ENCODE measurements at places on chromosomes 2 and 18.

DNA sequence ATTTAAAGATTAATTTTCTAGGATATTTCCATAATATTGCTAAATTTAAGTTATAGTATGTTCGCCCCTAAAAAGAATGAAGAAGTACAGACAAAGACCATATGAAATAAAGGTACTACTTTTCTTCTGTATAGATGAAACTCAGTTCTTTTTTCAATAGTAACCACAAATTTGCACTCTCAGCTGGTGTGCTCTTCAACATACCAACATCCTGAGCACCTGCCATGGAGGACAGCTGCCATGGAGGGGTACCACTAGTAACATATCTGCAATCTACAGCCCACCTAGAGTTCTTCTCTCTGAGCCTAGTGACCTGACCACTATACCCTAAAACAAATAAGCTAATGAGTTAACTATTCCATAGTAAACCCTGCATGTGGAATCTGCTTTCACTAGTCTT is 36.8 kb upstream of the ERCC3 start:
- DNase-seq = no peak

- DNase-seq = no peak
These were observed 37.6 kb downstream of the ZNF516 start for GRCh38 chr18:76457475-76457874.

- DNase-seq = no peak
These were observed 8.2 kb downstream of the SMARCAL1 start for GRCh38 chr2:216420367-216421101.

DNA sequence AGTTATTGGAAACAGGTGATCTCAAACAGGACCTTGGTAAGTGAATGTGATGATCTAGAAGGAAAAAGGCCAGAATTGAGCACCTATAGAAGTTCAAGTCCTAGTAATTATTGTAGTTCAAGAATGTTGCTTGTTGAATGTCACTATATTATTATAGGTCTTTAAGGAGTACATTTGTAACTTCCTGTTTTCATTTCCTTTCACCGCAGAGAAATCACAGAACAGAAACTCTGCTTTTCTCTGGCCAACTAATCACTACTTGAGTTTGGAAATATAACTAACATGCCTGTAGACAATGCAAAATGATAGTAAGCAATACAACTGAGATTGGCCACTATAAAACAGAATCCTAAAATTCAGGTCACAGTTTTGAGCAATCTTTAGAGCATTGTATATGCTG is 61.8 kb upstream of the EFEMP1 start:
- no peak for DNase-seq

GRCh38 chr18:37663446-37663845 is 97.8 kb upstream of the CELF4 start:
- DNase-seq = no peak

DNA sequence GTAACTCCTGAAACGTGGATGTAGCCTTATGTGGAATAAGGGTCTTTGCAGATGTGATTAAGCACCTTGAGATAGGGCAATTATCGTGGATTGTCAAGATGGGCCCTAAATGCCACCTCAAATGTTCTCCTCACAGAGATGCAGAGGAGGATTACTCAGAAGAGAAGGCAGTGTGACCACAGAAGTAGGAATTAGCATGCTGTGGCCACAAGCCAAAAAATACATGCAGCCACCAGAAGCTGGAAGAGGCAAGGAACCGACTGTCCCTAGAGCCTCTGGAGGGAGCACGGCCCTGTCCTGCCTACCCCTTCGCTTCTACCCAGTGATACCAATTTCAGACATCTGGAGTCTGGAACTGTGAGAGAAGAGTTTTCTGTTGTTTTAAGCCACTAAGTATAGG is 47.3 kb upstream of the MGAT5 start:
- DNase-seq = peak; percentile 42

DNA sequence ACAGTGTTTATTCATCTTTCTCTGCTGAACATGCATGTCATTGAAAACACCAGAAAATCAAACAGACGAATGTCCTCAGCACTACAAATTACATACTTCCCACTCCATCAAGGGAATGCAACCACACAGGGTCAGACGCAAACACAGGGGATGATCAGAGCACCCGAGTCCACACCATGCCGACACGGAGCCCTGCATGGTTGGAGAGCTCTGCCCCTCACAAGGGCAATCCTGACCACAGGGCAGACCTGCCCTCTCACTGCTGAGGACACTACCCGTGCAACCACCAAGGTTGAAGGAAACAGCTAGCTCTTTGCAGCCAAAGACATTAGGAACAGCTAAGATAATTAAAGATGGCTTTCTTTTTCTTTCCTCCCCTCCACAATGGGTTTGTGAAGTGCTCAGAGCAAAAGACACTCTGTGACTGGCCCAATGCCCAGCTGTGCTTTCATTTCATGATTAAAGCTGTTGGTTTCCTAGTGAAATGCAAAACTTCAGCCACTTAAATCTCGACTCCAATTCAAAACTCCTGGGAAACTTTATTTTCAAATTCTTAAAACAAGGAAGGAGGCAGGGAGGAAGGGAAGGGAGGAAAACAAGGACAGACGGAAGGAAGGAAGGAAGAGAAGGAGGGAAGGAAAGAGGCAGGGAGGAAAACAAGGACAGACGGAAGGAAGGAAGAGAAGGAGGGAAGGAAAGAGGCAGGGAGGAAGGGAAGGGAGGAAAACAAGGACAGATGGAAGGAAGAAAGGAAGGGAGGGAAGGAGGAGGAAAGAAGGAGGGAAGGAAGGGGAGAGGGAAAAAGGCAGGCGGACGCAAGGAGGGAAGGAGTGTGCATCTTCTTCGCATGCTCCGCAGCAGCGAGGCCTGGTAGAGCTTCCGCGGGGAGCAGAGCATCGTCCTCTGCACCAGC is 65.8 kb downstream of the NDUFA10 start:
- no peak for DNase-seq

GRCh38 chr2:223199531-223200515 is 147.8 kb downstream of the KCNE4 start:
- DNase-seq = no peak

- no peak for DNase-seq
These were observed 138.2 kb upstream of the NRP2 start for GRCh38 chr2:205543937-205544702.

DNA sequence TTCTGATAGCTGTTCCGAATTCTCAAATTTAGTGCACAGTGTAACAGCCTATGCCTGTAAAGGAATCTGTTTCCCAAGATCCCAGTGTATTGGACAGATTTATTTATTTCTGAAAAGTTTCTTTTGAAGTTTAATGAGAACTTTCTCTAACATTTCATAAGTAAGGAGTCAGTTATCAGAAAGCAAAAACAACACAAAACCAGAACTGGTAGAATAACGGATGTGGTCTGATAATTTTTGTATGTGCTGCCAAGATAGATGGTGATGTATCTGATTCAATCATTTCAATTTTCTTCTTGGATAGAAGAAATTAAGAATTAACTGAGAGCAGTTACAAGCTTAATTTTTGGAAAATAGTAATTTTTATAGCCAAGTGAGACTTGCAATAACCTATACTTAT is 374.3 kb downstream of the SOCS6 start:
- no peak for DNase-seq

DNA sequence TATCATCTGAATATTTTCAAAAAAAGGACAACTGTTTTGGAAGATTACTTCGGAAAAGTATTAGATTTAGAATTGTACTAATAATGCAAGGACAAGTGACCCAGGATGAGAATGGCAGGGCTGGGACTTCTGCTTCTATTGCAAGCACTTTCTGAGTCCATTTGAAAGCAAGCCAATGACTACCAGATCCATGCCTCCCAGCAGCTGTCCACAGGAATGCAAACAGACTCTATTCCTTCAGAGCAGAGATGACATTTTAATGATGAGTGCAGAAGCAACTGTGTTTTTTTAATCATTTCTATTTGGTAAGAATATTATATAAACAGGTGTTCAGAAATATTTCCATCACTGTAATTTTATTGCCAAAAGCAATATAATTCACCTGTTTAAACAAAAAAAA is 456.7 kb downstream of the SOX11 start:
- DNase-seq = no peak

DNA sequence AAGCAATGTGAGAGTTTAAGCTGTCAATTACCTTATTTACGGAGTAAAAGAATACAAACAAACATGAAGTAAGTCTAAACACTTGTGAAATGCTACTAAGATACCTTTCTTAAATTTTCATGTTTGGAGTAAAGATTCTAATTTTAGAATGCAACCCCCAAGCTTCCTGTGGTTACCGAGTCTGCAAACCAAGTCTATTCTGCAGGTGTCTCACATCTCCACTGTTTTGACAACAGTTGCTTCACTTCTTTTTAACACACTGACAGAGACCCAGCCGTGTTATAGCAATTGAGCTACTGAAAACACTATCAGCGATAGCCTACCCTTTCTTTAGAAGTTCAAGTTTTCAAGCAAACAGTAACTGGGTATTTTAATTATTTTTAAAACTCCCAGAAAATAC is 608.3 kb downstream of the ERBB4 start:
- DNase-seq = no peak

DNA sequence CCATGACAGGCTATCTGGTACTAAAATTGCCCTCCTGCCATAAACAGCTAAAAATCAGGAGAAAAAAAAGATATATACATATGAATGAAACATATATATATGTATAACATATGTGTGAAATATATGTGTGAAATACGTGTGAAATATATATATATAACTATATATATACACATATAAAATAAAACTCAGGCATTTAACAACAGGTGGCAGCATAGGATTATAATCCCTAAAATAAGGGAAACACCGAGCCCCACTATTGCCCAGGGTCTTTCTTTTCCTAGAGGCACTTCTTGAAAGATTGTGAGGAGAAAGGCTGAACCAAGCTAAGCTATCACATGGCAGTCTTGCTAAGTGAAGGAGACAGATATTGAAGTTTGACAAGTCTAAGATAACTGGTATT is 65.9 kb upstream of the CYTIP start:
- DNase-seq = no peak

GRCh38 chr2:33292981-33293595 is 183.4 kb upstream of the RASGRP3 start:
- no peak for DNase-seq

DNA sequence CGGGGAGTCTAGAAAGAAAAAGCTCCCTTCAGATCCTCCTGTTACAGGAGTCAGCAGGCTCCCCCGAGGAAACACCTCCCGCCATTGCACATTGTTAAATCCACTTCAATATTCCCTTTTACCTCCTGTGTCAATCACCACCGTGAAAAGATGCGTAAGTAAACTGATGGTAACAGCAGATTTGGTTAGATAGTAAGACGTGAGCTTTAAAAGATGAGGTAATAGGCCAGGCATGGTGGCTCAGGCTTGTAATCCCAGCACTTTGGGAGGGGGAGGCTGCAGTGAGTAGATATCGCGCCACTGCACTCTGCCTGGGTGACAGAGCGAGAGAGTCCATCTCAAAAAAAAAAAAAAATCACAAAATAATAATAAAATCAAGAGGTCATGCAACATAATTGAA is 15.2 kb upstream of the NCL start:
- DNase-seq = no peak

GRCh38 chr2:173658946-173659371 is 304.3 kb downstream of the CDCA7 start:
- DNase-seq = no peak

DNA sequence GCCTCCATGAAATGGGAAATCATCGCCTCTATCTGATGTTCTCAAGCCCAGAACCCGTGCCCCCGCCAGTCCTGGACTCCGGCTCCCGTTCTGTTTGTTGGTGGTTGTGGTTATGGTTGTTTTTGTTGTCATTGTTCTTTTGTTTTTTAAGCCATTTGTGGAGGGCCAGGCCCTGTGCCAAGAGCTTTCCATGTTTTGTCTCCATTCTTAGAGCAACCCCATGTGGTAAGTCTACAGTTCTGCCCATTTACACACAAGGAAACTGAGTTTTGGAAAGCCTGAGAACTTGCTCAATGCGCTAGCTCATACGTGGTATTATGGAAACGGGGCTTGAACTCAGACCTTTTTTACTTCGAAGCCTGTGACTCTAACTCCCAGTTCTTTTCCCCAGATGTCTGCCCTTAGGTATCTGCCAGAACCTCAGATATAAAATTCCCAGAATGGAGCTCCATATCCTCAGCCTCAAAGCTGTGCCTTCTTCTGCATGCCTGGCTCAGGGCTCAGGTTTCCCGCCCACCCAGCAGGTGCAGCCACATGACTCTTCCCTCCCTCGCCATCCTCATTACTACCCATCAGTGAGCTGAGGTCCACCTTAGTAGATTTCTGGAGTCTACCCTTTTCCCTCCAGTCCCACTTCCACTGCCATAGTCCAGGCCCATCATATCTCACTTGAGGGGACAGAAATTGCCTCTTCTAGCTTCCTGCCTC is 194.1 kb downstream of the KLHL29 start:
- DNase-seq = no peak

- no peak for DNase-seq
These were observed 17.4 kb upstream of the IHH start for GRCh38 chr2:219078126-219078525.

DNA sequence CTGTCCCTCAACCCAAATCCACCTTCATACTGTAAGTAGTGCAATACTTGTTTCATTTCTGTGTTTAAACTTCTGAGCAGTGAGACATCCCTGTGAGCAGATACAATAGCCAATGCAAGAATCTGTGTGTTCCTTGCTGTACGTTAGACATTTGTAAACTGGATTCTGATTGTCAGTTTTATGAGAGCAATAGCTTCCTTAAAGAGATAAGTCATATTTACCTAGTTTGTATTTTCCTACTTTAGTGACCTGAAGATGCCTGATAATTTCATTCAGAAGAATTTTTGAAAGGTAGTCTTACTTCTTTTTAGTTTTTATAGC is 90.7 kb downstream of the DPP4 start:
- no peak for DNase-seq

- no peak for DNase-seq
These were observed 7.2 kb upstream of the KIAA2012 start for GRCh38 chr2:202065876-202066275.

DNA sequence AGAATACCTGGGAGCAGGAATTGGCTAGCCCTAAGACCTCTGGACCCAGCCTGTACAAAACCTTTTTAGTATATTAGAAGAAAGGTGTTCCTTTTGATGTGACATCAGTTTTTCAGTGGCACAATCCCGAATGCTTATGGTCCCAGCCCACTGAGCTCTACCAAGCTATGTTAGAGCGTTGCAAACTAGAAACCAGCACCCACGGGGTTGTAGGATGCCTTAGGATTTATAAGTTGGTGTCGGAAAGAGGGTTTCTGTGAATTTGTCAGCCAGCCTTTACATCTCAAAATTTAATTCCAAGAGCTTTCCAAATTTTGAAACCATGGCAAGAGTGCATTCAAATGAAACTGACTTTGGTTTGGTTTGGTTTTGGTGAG is 499 bp upstream of the LMAN1 start:
- no peak for DNase-seq

Data from activated CD4-positive, alpha-beta memory T cell treated with anti-CD3 and anti-CD28 coated beads for 36 hours (primary cell).